ENCODE measurements at places on chromosomes 5 and 9.
A peak's percentile ranks its signal among the peaks of the same experiment; 100 is the strongest.

GRCh38 chr5:149828161-149829011, 98.3 kb downstream of the PPARGC1B start:
- peak; percentile 80 for DNase-seq

DNA sequence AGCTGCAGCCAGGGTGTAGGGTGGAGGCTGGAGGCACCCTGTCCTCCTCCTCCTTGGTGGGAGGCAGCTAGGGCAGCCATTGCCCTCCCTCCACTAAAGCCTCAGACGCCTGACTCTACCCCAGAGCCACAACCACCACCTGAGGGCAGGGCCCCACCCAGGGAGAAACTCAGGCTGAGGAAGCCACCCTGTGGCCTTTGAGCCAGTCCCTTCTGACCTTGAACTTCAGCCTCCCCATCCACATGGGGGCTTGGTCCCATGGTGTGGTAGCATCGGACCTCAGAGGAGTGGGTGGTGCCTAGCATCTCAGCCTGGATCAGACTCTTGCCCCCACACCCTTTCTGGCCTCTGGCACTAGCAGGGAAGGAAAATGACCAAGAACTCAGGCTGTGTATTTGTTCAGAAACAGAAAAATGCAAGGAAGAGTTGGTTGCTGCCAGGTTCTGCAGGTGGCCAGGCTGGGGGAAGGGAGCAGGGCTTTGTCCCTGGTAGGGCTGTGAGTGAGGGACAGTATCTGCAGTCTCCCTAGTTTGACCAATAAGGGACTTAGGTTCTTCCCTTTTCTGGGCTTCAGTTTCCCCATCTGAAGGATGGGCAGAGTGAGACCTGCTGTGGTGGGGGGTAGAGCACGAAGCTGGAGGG, 3.2 kb downstream of the DAB2IP start:
- no peak for DNase-seq

DNA sequence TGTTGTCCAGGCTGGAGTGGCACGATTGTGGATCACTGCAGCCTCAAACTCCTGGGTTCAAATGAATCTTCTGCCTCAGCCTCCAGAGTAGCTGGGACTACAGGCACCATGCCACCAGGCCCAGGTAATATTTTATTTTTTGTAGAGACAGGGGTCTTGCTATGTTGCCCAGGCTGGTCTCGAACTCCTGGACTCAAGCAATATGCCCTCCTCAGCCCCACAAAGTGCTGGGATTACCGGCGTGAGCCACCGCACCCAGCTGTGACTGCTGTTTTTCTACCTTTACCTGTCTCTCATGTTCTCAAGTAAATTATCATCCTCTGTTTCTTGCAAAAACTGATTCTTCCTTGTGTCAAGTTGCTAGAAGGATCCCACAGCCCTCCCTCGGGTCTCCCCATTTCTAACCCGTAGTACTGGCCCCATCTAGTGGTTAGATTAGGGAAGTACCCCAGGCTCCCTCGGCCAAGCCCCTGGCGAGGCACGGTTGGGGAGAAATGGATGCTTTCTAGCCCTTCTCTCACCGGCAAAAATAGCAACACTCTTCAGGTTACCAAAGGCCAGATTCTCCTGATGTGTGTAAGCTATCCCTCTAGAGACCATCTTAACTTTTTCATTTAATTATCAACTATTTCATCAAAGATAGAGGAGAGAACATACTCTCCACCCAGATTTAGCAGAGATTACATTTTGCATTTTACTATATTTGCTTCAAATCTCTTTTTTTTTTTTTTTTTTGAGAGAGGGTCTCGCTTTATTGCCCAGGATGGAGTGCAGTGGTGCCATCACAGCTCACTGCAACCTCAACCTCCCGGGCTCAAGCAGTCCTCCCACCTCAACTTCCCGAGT, 19.2 kb upstream of the TOR1B start:
- peak; percentile 71 for DNase-seq

DNA sequence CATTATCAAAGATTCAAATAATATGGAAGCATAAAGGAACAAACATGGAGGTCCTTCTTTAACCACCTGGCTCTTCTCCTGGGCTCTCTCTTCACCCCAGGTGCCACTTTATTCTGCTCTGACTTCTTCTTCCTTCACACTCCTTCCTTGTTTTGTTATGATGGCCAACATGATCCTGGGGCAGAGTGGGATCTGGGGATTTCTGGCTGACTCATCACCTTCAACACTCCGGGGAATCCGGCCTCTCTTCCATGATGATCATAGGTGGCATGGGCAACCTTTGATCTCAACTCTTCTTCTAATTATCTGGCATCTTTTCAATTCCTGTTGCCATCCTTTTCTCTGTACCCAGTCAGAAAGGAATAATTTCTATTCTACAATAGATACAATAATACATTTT, 62.1 kb upstream of the TRPC7 start:
- no peak for DNase-seq

DNA sequence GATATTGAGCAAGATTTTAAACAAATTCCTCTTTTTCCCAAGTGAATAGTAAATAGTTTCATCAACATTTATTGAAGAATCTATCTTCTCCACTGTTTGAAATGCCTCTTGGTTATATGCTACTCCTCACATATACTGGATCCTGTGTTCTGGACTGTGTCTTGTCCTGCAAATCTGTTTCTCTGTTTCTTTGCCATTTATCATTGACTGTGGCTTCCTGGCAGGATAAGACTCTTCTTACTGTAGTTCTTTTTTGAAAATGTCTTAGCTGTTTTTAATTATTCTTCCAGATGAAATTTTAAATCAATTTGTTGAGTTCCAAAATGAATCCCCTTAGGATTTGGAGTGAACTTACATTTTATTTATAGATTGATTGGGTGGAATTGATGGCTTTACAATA, 27.8 kb downstream of the RALGPS1 start:
- no peak for DNase-seq

DNA sequence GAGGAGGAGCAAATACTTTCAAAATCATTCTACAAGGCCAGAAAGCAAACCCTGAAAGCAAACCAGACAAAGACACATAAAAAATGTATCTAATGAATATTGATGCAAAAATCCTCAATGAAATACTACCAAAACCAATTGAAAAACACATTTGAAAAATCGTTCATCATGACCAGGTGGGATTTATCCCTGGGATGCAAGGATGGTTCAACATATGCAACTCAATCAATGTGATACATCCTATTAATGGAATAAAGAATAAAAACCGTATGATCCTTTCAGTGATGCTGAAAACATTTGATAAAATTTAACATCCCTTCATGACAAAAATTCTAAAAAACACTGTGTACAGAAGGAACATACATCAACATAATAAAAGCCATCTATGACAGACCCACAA, 337.6 kb downstream of the NNT start:
- no peak for DNase-seq

- DNase-seq, result no peak
Observed at GRCh38 chr9:38482918-38483592, 58.8 kb upstream of the IGFBPL1 start.
